ENCODE measurements at places on chromosomes 1 and 21.
A peak's percentile ranks its signal among the peaks of the same experiment; 100 is the strongest.

GRCh38 chr1:2146836-2147517 lies 47.6 kb downstream of the FAAP20 start:
- no peaks in the 10 kb centered on the region for H3K36me3 ChIP-seq
- no peak overlapping the region for H3K4me3 ChIP-seq
- H3K27me3 ChIP-seq: no peaks in the 10 kb centered on the region
- H3K27ac ChIP-seq: no peak overlapping the region
- no peak for DNase-seq

- peak; percentile 63 for DNase-seq
- H3K27me3 ChIP-seq: no peaks in the 10 kb centered on the region
- H3K4me1 ChIP-seq: peaks cover 36% of the 10 kb centered on the region
- H3K36me3 ChIP-seq: peaks cover 93% of the 10 kb centered on the region
- H3K4me3 ChIP-seq: no peak overlapping the region
These were observed 35.8 kb downstream of the UBASH3A start for GRCh38 chr21:42439284-42440186.

- no peaks in the 10 kb centered on the region for H3K4me1 ChIP-seq
- H3K27me3 ChIP-seq: peaks cover 8% of the 10 kb centered on the region
- no peak overlapping the region for H3K4me3 ChIP-seq
These were observed 70.6 kb upstream of the RAB3GAP2 start for GRCh38 chr1:220342853-220343252.

GRCh38 chr1:184563308-184563707 lies 176.5 kb downstream of the C1orf21 start:
- no peak overlapping the region for H3K27ac ChIP-seq
- H3K36me3 ChIP-seq: no peaks in the 10 kb centered on the region
- H3K4me1 ChIP-seq: no peaks in the 10 kb centered on the region
- H3K4me3 ChIP-seq: no peak overlapping the region

- no peaks in the 10 kb centered on the region for H3K4me1 ChIP-seq
- H3K36me3 ChIP-seq: peaks cover 39% of the 10 kb centered on the region
- no peak for DNase-seq
These were observed 29.7 kb downstream of the MYSM1 start for GRCh38 chr1:58670181-58670580.

DNA sequence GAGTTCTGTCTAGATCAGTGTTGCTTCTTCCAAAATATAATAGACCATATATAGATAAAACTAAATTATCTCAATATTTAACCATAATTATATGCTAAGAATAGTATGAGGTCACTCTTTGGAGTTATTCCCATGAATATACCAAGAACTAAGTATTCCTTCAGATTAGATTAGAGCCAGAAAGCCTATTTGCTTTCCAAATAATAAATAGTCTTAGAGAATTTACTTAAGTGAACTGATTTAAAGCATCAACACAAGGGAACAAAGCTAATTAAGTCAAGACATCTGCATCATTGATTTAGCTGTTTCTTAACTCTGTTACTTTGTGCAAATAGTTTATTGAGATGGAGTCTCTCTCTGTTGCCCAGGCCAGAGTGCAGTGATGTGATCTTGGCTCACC lies 35.7 kb downstream of the FNBP1L start:
- H3K4me1 ChIP-seq: no peaks in the 10 kb centered on the region
- no peak overlapping the region for H3K27ac ChIP-seq
- no peak overlapping the region for H3K4me3 ChIP-seq
